ENCODE measurements at places on chromosomes 4 and X.

DNA sequence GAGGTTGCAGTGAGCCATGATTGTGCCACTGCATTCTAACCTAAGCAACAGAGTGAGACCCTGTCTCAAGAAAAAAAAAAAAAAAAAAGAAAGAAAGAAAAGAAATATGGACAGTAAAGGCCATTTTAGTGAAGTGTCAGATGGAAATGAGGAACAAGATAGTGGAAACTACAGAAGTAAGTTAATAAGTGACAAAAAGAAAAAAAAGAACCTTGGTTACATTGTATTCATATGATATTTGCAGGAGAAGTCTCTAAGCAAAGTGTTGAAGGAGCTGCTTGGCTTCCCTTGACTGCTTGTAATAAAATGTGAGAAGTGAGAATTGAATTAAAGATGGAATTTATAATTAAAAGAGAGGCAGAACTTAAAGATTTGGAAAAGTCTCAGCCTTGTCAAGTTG lies 73.2 kb downstream of the HOPX start:
- no peak for DNase-seq

DNA sequence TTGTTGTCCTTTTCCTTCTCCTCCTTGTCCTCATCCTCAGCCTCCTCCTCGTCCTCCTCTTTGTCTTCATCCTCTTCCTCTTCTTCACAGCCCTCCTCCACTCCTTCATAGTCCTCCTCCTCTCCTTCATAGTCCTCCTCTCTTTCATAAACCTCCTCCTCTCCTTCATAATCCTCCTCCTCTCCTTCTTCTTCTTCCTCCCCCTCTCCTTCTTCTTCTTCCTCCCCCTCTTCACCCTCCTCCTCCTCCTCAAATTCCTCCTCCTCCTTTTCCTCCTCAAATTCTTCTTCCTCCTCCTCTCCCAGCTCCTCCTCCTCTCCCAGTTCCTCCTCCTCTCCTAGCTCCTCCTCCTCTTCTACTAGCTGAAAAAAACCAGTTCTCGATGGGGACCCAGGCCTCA lies 143.8 kb upstream of the RADX start:
- no peak for DNase-seq

- no peak for DNase-seq
These were observed 47.3 kb upstream of the STK26 start for GRCh38 chrX:131975851-131976250.

GRCh38 chrX:7205037-7205577 lies 57.2 kb upstream of the PUDP start:
- DNase-seq, result no peak

DNA sequence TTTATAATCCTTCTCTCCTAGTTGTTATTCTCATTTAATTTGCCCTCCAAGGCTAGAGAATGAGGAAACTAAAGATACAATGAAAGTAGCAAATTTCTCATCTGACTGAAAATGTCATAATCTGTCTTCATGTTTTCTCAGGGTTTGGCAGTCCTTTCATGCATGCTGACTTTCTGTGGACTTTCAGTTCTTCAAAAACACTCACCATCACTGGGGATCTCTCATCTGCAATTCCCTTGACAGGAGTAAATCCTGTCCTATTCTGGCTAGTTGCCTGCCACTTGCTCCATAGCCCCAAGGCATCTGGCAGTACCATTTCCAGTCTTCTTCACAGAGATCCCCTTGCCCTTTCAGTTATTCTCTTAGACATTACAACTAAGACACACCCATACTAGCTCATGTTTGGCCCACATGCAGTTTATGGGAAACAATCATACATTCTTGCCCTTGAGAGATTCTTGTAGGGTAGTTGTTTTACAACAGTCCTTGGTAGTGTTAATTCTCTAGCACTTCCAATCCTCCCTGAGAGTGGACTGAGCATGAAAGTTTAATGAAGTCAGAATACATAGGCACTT lies 449.7 kb upstream of the KLHL4 start:
- no peak for DNase-seq

- no peak for DNase-seq
These were observed at the start of gene F9 for GRCh38 chrX:139530550-139530949. TSS of gene F9 (plus strand) at chrX:139530739. CDS start at chrX:139530765, 26 bp downstream.

DNA sequence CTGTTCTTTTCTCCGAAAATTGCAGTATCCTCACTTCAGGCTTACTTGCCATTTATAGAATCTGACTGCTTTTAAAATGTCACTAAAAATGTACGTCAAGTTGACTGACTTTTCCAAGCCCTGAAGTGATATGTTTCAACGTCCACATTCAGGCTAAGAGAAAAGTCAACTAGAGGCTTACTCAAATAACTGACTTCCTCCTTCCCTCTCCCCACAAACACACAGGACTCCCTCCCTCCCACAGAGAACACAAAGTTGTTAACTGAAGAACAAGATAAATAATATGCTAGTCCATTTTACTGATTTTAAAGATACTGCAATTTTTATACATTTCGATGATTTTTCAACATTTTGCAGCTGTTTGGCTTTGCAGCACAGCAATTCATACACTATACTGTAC lies 13.8 kb upstream of the CDKL2 start:
- no peak for DNase-seq

Data from T1000 (cell line).